Right ventricle myocardium inferior (tissue), 1 donor: ENCODE measurements at places on chromosomes 3 and 15. TPM values are rescaled to one million over a fixed set of nuclear protein-coding genes. Genes with fewer than 3 reads are reported as not detected.

DNA sequence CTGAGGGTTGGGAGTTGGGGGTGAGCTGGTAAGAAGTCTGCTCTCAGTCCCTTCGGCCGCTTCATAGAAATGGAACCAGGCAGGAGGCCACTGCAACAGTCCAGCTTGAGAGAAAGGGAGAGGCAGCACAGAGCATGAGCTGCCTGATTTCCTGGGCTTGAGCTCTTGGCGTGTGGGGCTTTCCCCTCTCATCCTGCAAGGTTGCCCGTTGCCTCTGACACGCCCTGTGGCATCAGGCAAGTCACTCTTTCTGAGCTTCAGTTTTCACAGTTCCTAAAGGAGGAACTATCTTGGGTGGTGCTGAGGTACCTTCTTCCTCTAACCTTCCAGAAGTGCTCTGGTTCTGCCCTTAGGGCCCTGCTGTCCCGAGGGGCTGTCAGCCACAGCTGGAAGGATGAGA, 4.9 kb downstream of the MESP2 start:
- DNase-seq, result peak; percentile 49

DNA sequence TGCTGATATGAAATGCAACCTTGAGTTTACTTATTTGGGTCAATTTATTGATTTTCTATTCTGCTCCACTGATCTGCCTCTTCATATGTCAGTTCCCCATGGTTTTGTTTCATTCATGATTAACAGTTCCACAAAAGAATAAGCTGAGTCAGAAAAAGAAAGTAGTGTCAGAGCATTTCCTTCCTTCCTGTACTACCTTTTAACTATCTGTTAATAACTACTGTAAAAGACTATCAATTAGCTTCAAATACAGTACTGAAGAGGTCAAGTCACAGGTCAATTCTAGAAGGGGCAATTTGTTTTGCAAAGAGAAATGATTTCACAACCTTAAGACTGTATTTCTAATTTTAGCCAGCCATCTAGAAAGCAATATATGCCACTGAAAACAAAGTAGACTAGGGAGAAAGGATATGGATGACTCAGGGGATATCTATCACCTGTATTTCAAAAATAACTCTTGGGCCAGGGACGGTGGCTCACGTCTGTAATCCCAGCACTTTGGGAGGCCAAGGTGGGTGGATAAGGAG, 129.5 kb downstream of the TFDP2 start:
- DNase-seq, result no peak

DNA sequence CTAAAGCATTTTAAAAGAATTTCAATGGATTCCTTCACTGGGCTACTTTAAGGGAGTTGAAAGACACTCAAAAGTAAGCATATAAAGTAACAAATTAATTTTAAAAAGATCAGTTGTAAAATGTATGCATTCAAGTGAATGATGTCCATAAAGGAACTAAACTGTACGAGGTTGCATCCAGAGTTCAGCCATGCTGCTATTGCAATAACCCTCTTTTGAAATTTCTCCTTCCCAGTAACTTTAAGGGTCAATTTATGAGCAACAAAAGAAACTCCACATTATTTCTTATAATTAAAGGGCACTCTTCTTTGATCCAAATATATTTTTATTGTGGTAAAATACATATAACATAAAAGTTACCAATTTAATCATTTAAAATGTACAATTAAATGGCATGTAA, 22.9 kb downstream of the BTLA start:
- no peak for DNase-seq

Gene SEMA3F
- 12.3 TPM for total RNA-seq

Gene MOBP
- total RNA-seq, result not detected

DNA sequence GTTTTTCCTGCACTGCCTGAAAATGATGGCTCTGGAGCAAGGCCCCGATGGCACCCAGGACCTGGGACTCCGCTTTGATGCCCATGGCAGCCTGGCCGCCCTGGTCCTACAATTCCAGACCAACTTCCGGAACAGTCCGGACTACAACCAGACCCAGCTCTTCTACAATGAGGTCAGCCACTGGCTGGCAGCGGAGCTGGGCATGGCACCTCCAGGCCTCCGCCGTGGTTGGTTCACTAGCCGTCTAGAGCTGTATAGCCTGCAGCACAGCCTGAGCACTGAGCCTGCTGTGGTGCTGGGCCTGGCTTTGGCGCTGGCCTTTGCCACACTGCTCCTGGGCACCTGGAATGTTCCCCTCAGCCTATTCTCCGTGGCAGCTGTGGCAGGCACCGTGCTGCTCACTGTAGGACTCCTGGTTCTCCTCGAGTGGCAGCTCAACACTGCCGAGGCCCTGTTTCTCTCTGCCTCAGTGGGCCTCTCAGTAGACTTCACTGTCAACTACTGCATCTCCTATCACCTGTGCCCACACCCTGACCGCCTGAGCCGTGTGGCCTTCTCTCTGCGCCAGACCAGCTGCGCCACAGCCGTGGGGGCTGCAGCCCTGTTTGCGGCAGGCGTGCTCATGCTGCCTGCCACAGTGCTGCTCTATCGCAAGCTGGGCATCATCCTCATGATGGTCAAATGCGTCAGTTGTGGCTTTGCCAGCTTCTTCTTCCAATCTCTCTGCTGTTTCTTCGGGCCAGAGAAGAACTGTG, 10.9 kb downstream of the DISP2 start:
- DNase-seq, result no peak

DNA sequence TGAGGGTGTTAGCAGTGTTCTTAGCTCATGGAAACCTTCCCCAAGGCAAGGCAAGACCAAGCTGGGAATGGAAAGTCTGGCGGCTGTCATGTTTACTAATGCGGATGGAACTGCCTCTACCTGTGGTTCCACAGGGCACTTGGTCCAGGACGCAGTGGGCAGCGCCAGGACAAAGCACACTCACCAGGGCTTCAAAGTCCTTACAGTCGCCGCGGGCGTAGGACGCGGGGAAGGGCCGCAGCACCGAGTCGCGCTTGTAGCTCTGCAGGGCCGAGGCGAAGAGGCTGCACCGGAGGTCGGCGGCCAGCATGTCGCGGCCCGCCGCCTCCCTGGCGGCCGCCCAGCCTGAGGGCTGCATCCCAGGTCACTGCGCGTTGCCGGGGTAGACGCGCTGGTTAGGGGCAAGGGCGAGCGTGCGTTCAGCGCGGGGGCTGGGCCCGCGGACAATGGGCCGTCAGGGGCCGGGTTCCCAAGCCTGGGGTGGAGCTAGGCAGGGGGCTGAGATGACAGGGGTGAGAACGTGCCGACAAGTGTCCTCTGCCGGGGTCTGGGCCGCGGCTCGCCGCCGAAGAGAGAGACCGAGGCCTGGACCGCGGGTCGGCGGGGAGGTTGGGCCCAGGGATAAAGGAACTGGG, 497 bp downstream of the PARP16 start:
- DNase-seq, result peak; percentile 76

Gene SPTSSB
- 0.57 TPM for total RNA-seq

- no peak for DNase-seq
Measured at GRCh38 chr3:54830658-54831057, 97.2 kb downstream of the LRTM1 start.

DNA sequence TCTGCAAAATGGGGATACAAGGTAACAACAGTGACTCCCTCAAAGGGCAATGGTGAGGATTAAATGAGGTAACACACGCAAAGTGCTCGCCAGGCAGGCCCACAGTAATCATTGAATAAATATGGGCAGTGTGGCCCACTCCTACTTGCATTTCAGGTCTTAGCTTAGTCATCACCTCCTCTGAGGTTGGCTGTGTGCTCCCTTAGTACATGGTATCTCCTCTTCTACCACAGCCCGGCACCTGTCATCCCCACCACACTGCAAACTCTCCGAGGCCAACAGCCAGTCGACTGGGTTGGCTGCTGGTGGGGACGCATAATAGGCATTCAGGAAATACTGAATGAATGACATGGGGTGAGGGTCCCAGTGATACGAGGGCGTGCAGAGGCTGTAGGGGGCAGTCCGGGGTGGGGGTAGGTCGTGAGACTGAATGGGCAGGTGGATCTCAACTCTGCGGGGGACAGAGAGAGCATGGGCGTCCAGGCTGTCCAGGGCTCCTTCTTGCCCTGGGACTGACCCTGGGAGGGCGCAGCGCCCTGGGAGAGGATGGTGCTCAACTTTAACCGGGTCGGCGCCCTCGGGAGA, 375 bp upstream of the MYZAP start:
- no peak for DNase-seq

DNA sequence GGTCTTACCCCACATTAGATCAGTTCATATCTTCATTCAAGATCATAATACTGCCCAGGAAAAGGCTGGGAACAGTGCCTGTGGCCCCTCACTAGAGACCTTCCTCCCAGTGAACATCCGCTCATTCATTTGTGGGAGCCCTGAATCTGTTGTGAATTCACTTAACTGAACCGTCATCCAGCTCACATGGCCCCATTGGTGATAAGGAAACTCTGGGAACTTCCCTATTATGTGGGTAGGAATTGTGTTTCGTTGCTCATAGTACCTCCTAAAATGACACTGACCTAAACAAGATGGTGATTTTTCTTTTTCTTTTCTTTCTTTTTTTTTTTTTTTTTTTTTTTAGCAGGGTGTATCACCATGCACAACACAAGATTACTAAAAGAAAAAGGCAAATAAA, 6.8 kb upstream of the MESP2 start:
- no peak for DNase-seq

DNA sequence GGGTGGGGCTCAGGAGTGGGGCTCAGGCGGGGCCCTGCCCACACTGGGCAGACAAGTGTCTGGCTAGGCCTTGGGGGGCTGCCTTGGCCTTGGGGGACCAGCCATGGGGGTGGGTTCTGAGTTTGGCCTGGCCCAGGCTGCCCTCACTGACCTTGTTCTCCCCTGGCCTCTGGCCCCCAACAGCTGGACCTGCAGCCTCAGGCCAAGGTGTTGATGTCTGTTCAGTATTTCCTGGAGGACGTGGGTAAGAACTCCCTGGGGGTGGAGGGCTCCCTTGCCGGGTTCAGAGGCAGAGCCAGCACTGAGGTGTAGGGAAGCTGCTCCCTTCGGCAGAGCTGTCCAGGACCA, 20.0 kb downstream of the PRKCD start:
- no peak for DNase-seq

GRCh38 chr3:21041621-21042020, 709.4 kb downstream of the ZNF385D start:
- DNase-seq, result no peak

Gene ARRDC4
- total RNA-seq, result 15.9 TPM

Gene PLSCR2
- total RNA-seq, result not detected

Gene LRTM1
- total RNA-seq, result not detected
